Stimulated activated CD8-positive, alpha-beta memory T cell treated with anti-CD3 and anti-CD28 coated beads, Interleukin-7, amount 100 ng/mL, for 4 hours (primary cell): ENCODE measurements at places on chromosomes 7 and 10.

- no peak for DNase-seq
Measured at GRCh38 chr7:9186730-9187129, 753.3 kb downstream of the NXPH1 start.

DNA sequence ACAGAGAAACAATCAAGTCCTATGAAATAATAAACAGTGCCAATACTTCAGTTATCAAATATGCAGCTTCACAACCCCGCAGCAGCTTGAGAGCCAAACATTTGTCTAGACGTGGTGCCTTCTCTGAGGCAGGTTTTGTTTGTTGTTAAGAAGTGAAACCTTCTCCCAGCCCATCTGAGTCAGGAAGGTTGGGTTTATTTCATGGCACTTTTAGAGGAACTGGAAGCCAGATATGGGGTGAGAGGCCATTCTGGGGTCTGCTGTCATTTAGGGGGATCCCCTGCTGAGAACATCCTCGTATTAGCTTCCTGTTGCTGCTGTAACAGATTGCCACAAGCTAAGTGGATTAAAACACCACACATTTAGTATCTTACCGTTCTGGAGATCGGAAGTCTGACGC lies 113.6 kb downstream of the GRK5 start:
- no peak for DNase-seq

- no peak for DNase-seq
Measured at GRCh38 chr7:128865303-128865702, 2.6 kb downstream of the ATP6V1F start.

DNA sequence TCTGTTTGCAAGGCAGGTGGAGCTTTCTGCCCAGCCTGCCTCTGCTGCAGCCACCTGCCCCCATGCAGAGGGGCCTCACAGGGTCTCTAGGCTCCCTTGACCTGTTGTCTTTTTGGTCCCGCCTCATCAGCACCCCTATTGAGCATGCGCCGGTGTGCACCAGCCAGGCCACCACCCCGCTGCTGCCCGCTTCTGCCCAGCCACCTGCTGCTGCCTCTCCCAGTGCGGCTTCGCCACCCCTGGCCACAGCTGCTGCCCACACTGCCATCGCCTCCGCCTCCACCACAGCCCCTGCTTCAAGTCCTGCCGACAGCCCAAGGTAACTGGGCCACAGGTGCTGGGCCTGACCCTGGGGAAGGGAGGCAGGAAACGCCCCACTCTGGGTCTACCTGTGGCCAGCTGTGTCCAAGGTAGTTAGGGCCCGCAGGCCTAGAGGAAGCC lies 38.1 kb downstream of the LDB3 start:
- DNase-seq = no peak

- no peak for DNase-seq
Measured at GRCh38 chr10:104127411-104127810, 5.4 kb downstream of the SFR1 start.

GRCh38 chr10:5760515-5760914 lies 52.7 kb downstream of the GDI2 start:
- no peak for DNase-seq

DNA sequence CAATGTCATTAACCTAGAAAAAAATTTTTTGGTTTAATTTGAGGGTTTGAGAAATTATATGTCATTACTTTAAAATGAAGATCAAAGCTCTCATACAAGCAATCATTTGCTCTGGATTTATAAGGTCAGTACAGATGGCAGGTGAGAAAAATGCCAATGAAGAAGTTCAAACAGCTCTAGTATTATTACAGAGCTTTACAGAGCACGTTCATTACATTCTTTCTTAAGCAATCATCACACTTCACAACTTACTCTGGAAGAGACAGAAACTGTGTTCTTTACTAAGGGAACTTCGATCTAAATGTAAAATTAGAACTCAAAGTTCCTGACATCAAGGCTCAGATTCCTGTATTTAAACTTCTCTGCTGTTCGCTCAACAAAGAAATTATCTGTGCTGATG lies 153.4 kb downstream of the ATE1 start:
- no peak for DNase-seq

- no peak for DNase-seq
Measured at GRCh38 chr7:89001306-89001705, 205.8 kb upstream of the TEX47 start.

DNA sequence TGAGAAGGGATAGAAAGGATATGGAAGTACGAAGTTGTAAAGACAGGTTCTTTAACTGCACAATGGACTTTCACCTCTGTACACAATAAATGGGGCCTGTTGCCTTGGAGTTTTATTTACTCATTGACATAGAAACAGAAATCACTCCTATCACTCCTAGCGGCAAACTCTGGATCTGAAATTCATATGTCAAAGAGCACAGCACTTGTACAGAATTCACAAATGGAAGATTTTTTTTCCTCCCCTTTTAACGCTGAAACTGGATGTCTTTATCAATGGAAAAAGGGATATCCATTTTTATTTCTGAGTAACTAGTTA lies 18.2 kb downstream of the NT5C3A start:
- no peak for DNase-seq

DNA sequence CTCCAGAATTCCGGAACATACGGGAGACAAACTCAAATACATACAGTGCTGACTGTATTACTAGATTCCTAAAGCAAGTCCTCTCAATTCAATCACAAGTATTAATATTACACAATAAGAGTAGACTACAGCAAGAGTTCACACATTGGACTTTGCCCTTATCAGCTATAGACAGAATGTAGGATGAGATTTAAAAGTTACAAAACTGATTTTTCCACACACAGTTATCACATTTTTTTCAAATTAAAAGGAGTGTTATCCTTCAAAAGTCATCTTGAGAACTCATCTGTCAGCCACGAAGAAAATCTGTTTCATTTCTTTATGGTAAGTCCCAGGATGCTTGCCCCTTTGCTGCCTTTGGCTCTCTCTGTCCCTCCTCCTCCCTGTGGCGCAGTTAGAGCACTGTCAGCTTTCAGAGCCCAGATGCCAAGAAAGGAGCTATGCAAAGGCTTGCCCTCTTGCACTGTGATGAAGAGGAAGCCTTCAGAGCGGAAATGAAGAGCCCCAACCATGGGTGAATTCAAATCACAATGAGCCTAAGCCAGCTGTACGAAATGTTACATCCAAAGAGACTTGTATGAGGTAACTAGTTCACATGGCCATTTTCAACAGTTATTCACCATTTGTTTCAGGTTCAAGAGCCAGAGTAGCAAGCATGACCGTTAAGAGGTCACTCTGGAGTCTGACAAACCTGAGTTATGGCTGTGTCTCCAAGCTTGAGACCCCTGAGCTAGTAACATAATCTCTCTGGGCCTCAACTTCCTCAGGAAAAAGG lies 10.7 kb downstream of the NCOA4 start:
- DNase-seq = no peak

DNA sequence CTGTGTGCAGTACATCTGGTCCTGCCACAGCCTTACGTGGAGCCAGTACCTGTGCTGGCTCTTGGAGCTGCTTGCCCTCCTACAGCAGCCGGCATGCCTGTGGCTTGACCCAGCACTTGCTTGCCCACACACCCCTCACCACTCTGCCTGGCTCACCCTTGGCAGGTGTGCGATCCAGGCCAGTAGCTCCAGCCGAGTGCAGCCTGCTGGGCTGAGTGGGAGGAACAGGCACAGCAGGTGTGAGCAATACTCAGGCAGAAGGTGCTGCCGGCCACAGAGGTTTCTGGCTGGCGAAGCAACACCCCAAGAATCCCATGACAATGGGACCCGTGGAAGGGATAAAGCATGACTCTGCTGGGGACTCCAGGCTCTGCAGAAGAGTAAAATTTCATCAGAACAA lies 173.5 kb upstream of the ADCY1 start:
- DNase-seq = no peak

DNA sequence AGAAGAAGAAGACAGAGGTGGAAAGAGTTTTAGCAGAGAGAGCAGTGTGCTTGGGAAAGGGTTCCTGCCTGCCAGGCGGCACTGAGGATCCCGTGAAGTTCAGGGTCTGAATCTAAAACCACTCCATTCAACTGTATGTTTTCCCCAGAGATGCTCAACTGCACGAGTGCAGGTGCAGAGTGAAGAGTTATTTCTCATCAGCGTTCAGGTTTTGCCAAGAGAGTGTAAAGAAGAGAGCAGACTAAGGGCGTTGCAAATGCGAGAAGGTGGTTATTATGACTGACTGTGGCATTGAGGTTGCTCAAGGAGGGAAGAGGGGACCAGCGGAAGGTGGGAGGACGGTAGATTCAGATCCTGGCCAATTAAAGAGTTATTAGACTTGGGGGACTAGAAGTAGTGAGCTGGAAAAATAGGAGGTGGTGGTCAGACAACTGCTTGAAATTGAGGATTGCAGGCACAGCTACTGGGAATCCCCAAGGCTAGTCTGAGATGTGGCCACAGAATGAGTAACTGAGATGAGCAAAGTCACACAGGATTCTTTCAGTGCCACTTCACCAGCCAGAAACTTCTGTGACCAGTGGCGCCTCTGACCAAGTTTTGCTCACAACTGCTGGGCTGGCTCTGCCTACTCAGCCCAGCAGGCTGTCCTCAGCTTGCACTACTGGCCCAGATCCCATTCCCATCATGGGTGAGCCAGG lies 29.1 kb downstream of the STRA8 start:
- DNase-seq = no peak

DNA sequence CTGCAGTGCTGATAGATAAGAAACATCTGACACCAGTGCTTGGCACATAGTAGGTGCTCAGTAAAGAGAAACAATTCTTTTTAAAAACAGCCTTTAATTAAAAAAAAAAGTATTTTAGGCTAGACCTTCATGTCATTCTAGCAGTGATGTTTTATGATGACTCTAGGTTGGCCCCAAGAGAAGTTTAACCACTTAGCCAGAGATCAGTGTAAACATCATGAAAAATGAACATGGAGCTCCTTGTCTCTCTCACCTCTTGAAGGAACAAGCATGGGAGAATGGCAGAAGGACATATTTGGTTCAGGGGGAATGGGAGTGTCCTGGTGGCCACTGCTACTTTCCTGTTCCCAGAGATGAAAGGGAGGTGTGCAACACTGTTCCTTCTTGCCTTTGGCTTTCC lies 641.0 kb downstream of the LRMDA start:
- DNase-seq = no peak

GRCh38 chr10:102376901-102377300 lies 18.6 kb upstream of the NFKB2 start:
- no peak for DNase-seq

DNA sequence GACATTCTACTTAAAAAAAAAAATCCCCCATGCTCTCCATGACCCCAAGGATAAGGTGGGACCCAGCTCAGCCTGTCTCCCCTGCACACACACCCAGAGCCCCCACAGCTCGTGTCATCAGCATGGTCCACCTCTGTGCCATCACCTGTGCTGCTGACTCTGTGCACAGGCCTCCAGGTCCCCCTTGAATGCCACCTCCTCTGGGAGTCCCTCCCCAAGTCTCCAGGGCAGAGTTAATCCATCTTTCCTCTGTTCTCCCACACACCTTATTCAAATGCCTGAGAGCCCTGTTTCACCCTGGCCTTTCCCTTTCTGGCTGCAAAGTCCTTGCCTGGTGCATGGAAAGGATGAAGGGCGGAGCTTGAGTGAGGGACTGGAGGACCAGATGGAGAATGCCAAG lies 194.1 kb upstream of the LYZL2 start:
- no peak for DNase-seq

DNA sequence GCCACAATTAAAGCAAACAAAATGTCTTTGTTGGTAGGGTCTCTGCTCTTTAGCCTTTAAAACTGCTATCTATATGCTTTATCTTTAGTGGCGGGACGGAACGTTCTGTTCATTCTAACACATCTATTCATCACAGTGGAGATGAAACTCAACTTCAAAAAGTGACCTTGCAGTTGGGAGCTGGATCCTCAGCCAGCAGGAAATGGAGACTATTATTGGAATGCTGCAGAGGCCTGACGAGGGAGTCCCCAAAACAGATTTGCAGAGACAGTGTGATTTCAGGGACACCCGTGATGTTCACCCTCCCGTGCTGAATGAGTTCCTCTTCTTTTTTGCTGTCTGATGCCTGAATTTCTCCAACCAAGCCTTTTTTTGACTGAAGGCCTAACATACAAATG lies 306.0 kb upstream of the SHH start:
- DNase-seq = no peak

DNA sequence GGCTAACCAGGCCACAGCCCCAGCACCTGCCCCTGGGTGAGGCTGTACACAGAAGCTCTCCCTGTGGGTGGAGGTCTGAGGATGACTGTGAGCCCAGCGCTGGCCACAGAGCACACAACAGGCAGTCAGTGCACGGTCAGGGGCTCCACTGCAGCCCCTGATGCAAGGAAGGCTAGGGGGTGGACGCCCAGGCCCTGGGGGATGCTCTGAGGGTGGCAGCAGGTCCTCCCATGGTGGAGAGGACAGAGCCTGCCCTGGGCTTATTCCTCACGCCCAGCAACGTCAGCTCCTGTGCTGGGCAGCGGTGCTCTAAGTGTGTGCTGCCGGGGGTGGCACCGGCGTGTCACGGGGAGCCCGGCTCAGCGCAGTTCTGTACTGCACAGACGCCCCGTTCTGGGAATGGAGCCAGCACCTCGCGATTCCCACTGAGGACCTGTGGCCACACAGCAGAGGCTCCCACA lies 223.2 kb downstream of the MAD1L1 start:
- DNase-seq = no peak

DNA sequence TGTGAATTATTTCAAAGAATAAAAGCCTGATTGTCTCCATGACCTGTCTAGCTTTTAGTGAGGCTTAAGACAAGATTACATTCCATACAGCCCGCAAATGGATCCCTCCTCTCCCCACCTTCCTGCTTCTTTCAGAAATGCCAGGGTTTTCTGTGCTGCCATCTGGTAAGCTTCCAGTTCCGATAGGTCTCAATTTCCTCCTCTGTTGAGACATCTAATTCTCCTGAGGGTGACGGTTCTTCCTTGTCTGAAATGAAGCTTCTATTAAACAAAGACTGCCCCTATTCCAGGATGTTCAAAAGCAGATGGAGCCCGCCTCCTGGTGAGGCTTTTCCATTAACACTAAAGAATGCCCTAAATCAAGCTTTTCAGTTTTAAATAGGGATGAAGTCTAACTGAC lies 295.6 kb downstream of the PTPRN2 start:
- DNase-seq = no peak

DNA sequence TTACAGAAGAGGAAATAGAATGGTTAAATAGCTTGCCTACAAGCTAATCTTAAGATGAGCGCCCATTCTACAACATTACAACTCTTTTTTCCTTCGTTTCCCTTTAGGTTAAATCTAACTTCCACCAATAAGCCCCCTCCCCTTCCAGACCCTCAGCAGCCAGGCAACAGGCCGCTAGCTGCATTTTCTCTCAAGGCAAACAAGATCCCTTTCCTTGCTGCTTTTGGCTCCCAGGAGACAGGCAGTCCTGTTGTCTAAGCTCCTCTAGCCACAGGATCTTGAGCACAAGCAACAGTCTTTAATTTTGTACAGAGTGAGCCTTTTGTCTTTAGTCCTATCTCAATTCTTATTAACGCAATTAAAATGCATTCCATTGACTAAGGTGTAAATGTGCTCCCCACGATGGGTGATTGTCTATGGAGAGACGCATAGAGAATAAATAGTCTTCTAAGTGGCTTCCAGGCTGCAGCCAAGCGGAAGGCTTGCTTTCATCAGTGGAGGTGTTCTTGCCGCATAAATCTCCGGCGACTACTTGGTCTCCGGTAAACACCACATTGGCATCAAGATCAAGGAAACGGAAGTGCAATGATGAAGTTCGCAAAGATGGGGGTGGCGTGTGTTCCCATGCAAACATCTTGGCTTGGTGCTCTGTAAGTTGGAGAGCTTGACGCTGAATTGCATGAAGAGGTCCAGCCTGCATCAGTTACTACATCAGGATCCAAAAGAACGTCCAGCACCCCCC lies 181.9 kb upstream of the LYZL2 start:
- no peak for DNase-seq

- peak; percentile 97 for DNase-seq
Measured at GRCh38 chr7:604001-604883, 84.6 kb upstream of the PDGFA start.
